T follicular helper cell (primary cell): ENCODE measurements at places on chromosomes 6 and 20.

- DNase-seq: no peak
Observed at GRCh38 chr6:40611912-40612311, 24.7 kb upstream of the LRFN2 start.

GRCh38 chr20:6811262-6812035, 44.0 kb downstream of the BMP2 start:
- DNase-seq: no peak

- DNase-seq: no peak
Observed at GRCh38 chr6:14280006-14280510, 162.5 kb downstream of the CD83 start.

- no peak for DNase-seq
Observed at GRCh38 chr20:57707849-57708693, 1.7 kb downstream of the PMEPA1 start.

GRCh38 chr6:155177363-155177961, 86.4 kb upstream of the CLDN20 start:
- DNase-seq: peak; percentile 17

DNA sequence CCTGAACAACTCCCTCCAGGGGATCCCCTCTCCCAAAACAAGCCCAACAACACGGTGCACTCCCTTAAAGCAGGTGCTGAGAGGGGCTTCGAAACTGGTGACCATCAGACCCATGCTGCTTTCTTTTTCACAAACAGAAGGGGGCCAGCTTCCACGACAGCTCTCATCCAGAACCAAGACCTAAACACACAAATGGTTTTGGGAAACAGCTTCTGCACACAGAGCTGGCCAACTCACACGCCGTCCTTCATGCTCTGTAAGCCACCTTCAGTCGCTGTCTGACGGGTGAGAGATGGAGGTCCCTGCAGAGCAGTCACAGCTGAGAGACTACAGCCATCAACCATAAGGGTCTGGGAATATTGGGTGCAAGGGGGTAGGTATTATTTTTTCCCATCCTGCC, 76.3 kb downstream of the ZMYND8 start:
- no peak for DNase-seq

GRCh38 chr6:112563368-112563767, 216.2 kb downstream of the RFPL4B start:
- DNase-seq: no peak

DNA sequence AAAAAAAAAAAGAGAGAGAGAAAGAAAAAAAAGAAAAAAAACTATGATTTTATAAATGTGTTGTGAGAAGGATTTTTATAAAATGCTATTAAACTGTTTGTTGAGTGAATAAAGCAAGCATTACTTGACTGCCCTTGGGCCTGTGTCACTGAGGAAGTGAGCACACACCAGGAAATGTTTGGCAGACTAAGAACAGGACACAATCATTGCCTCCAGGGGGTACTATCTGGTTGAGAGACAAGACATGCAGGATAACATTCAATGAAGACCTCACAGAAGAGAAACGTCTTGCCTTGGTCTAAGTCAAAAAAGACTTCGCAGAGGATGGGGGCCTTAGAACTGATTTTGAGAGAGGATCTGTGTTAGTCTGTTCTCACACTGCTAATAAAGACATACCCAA, 40.6 kb downstream of the MTFR2 start:
- no peak for DNase-seq

DNA sequence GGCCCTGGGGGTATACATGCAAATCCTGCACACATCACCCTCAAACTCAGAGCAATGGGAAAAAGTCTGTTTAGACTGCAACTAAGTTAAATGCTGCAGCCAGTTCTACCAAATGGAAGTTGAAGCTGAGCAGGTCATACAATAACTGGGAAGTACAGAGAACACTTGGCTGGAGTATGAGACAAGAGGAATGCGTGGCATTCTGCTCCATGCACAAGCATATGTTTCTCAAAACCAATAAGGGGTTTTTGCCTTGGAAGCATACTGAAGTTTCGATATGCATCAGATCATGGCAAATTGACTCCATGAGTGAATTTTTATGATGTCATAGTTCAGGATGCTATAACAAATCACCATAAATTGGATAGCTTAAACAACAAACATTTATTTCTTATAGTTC, 193.8 kb downstream of the COL12A1 start:
- no peak for DNase-seq

DNA sequence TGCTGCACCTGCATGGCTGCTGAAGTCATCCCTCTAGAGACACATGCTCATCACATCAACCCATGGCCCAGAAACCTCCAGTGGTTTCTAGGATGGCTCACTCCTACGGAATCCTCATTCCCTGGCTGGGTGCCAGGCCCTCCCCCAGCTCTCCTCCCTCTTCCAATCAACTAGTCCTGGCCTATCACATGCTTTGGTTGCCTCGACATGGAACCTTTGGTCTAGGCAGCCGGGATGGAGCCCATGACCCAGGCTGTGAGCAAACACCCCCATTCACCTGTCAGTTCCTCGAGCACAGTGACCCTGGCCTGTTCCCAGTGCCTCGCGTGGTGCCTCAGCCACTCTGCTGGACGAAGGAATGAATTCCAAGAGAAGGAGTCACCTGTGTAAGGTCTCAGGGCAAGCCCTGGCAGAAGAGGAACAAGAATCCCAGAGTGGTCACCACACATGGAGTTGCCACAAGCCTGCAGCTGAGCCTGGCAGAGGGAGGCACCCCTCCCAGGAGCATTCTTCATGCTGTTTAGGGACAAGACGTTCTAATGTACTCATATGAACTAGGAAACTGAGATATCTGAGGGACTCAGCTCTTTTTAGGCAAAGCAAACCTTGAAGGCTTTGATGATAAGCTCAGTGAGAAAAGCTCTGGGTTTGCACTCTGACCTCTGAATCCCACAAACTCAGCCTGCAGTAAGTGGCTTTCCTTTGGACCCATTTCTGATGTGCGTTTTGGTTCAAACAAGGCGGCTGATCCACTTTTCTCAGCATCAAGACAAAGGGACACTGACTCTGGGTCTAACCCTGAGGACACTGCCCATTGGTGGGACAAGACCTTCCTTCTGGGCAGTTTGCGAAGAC, 40.2 kb downstream of the PPP1R3G start:
- DNase-seq: no peak

- no peak for DNase-seq
Observed at GRCh38 chr6:132087391-132087790, 136.2 kb upstream of the CCN2 start.

GRCh38 chr6:166419286-166419685, 36.5 kb upstream of the MPC1 start:
- no peak for DNase-seq

GRCh38 chr20:15705975-15706374, 867.3 kb downstream of the KIF16B start:
- no peak for DNase-seq

DNA sequence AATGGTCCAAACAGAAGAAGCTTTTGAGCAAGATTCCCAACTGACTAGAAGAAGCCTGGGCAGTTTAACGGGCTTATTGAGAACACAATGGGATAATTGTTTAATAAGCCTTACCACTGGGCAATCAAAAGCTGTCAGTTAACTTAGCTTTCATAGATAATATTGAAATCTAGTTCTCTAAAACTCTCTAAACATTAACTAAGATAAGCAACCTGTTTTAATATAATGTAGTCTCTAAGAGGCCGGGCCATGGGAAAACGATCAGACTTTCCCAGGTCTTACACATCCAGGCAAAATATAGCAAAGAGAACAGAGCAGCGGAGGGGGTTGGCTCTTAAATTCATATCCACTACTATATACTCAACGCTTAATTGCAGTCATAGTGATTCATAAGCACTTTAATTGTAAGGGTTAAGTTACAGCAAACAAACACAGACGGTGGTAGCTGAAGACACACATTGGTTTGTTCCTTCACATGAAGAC, 128.0 kb upstream of the FAM83B start:
- no peak for DNase-seq

GRCh38 chr20:1371202-1371782, 21.6 kb downstream of the FKBP1A start:
- no peak for DNase-seq

- DNase-seq: no peak
Observed at GRCh38 chr20:63120808-63121090, 95.2 kb downstream of the YTHDF1 start.

DNA sequence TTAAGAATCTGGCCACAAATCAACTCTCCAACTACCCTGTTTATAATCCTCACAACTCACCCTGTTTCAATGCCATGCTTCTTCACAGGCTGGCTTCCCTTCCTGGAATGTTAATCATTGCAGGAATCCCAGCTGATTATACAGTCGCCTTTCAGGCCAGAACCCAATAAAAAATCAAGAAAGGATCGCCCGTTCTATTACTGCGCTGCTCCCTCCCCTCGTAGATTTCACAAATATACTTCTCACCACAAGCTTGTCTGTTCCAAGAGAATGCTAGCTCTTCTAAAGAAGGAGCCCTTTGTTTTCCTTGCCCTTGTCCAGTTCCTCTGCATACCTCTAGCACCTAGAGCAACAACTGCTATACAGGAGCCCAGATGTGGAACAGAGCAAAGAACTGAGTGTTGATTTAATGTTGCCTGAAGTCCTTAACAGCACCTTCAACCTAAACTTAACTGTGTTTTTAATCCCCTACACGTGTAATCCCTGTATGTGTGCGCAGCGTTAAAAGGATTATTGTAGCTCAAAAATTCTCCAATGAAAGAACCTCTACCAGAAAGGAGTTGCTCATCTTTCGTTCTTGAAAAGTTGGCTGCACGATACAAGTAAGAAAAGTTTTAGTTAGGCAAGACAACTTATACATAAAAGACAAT, 988 bp downstream of the ECHDC1 start:
- no peak for DNase-seq

GRCh38 chr6:32837651-32838113, 857 bp downstream of the TAP2 start:
- no peak for DNase-seq

DNA sequence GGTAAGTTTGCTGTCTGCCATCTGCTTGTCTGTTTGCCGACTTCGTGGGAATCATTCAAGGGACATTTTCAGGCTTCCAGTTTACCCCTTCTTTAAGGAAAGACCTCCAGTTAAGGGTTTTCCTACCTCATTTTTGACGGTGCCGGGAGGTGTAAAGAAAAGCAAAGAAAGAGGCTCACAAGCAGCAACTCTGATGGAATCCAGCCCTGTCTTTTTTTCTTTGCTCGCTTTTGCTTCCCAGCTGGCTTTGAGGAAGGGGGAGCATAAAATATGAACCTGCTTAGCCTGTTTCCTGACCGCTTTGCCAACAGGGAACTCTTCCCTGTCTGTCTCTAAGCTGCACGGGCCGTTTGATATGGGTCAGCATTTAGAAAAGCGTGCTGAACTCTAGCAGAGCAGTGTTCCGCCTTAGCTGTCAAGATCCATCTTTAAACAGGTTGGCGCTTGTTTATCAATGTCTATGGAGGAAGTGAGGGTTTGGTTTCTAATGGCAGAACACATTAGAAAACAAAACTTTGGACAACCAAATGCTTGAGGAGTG, 13.8 kb downstream of the SYTL3 start:
- no peak for DNase-seq

DNA sequence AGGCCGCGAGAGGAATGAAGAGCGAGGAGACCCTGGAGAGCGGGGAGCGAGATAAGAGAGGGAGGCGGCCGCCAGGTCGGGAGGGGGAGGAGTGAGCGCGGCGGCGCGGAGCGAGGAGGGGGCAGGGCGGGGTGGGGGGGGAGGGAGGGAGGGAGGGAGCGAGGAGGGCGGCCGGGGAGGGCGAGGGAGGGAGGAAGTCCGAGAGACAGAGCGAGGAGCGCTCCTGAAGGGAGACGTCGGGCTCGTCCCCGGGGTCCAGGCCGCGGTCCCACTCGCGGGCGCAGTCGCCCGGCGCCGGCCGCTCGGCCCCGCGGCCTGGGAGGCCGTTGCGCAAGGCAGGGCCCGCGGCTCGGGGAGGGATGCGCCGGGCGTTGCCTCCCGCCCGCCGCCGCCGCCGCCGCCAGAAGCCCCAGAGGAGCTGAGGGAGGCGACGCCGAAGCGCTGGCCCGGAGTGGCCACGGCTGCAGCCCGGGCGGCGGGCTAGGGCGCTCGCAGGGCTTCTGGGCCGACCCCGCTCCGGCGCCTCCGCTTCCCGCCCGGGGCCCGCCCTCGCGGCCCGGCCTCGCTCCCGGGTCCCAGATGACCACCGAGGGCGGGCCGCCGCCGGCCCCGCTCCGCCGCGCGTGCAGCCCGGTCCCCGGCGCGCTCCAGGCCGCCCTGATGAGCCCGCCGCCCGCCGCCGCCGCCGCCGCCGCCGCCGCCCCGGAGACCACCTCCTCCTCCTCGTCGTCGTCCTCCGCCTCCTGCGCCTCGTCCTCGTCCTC, at the start of gene FOXF2:
FOXF2 (plus strand) TSS at position 208 of the 764 bp plus-strand sequence; CDS start at position 580, 372 bp downstream.
- no peak for DNase-seq
